ENCODE measurements at places on chromosomes 2 and 18.
A peak's percentile ranks its signal among the peaks of the same experiment; 100 is the strongest.

DNA sequence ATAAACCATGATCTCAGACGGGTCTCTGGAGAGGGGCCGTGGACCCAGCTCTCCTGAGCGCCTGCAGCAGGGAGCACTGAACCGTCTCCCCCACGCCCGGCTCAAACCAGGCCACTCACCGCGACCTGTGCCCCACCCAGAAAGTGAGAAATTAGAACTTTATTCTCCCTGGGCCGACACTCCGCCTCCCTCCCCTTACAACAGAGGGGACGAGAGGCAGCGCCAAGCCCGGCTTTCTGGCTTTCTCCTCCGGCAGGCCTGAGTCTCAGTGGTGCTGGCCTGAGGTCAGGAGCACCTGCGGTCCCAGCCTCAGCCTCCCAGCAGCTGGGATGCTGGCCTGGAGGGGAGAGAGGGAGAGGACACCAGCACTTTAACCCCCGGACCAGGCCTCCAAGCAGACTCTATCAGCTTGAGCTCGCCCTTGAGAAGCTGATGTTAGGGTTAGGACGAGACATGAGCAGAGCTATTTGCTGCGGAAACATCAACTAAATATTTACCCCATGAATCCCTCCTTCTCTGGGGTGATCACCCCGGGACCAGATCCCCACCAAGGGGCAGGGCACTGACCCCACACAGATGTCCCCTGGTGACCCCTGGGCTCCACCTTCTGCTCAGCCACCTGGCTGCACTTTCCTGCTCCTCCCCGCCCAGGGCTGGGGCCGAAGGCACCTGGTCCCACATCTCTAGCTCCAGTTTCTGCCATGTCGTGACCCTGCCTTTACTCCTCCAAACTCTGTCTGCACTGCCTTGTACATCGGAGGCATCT is 856.3 kb upstream of the SALL3 start:
- no peak for DNase-seq

- no peak for DNase-seq
Observed at GRCh38 chr2:146867477-146867986, 977.3 kb upstream of the ACVR2A start.

GRCh38 chr2:124426625-124427024 is 401.5 kb downstream of the CNTNAP5 start:
- DNase-seq: no peak

DNA sequence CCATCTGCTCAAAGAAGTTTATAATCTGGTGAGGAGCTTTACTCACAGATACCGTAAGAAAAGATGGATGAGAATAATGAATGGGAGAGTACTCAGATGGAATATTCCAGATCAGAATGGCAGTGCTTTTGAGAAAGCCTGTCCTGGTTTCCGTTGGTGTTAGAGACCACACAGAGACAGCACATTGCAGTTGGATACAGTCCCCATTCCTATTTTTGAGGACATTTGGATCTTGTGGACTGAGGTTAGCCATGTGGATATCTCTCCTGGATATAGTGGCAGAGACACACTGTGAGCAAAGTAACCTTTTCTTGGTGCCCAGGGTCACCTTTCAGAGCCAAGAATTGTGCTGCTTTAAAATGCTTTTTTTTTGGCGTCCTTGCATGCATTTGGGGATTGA is 63.7 kb downstream of the TANC1 start:
- no peak for DNase-seq

GRCh38 chr2:239181074-239181902 is 219.5 kb downstream of the HDAC4 start:
- no peak for DNase-seq

DNA sequence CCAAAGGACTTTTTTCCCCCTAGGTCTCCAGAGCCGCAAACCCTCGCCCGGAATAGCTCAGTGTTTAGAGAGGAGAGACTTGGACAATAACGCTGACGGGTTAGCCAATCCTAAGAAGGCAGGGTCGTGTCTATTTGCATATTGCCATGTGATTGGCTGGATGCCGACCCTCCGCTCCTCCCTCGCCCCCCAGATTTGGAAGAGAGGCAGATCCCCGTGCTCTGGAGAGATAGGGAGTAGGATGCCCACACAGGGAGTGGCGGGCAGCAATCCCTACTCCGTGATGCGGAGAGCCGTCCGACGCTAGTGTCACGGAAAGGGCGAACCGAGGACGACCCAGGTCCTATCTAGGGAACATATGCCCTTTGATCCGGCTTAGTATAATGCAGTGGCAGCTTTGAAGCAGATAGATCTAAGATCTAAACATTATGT is 1.4 kb downstream of the WNT6 start:
- DNase-seq: peak; percentile 33

GRCh38 chr2:59739166-59739565 is 814.3 kb downstream of the BCL11A start:
- no peak for DNase-seq

GRCh38 chr2:121329786-121330185 is 44.8 kb upstream of the TFCP2L1 start:
- no peak for DNase-seq

GRCh38 chr2:157895531-157895930 is 19.4 kb upstream of the ACVR1 start:
- DNase-seq: peak; percentile 48

- DNase-seq: peak; percentile 14
Observed at GRCh38 chr2:136248242-136248641, 130.3 kb upstream of the CXCR4 start.

DNA sequence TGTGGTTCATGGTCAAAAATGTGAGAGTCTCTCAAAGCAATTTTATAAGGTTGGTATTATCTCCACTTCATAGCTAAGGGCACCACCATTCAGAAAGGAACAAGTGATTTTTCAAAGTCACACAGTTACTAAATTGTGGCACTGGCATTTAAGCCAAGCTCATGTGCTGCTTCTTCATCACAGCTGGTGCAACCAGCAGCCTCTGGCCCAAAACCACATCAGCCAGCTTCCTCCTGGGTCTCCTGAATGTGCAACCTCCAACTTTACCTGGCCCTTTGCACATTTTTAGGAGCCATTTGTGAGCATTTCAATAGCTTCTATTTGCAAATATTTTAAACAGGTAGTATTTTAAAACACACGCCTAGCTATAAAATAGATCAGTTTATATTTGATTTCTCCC is 293.7 kb downstream of the BCL11A start:
- no peak for DNase-seq

DNA sequence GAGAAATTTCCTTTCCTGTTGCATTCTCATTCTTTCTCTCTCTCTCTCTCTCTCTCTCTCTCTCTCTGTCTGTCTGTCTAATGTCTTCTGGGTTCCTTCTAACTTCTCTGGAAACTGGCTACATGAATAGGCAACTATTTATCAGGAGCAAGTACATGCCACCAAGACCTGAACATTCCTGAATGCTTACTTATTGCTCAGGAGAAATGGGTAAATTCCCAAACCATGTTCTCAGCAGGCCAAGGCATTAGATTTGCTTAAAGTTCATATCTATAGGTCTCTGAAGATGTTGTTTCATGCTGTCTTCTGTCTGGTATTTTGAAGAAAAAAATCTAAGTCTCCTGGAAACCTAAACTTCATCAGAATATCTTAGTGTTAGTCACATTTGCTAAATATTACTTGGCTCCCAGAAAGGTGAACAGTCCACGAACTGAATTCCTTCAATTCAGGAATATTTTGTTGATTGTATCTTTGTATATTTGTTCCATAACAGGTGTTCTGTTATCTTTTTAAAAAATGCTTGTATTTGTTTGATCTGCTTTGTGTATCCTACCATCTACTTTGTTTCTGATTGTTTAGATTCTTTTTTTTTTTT is 77.2 kb upstream of the FIGN start:
- no peak for DNase-seq

GRCh38 chr2:11795590-11795989 is 49.2 kb downstream of the LPIN1 start:
- no peak for DNase-seq

GRCh38 chr2:224865016-224865415 is 148.9 kb upstream of the CCDC195 start:
- no peak for DNase-seq

GRCh38 chr2:126889496-126890135 is 9.1 kb upstream of the TEX51 start:
- DNase-seq: no peak

DNA sequence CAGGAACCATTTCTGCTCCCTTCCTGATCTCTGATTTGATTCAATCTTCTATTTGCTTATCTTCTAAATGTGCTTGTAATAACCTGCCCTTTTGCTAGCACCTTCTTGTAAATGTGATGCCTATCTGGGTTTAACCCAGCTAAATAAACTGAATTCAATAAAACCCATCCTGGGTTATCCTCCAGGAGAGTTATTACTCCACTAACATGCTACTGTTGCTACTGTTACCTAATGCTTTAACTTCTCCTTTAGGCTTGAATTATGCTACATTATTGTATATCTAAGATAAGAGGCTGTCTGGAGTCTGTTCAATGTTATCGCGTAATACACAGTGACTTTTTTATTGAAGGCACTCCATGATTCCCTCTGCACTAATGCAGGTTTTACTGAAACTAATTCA is 206.5 kb upstream of the CTAGE1 start:
- DNase-seq: no peak

DNA sequence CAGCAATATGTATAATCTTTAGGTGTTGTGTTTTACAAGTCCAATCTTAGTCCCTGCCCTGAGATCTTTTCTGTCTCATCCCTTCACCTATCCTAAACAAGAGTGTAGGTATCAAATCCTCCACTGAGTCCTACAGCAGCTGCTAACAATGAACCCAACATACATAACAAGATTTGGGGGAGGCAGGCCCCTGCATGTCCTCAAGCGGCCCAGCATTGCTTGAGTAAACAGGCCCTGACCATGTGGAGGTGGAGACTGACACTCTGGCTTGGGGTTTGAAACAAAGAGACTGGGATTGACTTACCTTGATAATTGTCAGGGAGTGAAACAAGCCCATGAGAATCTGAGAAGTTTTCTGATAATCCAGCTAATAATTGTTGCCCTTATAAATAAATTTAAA is 213.4 kb downstream of the STK39 start:
- no peak for DNase-seq

DNA sequence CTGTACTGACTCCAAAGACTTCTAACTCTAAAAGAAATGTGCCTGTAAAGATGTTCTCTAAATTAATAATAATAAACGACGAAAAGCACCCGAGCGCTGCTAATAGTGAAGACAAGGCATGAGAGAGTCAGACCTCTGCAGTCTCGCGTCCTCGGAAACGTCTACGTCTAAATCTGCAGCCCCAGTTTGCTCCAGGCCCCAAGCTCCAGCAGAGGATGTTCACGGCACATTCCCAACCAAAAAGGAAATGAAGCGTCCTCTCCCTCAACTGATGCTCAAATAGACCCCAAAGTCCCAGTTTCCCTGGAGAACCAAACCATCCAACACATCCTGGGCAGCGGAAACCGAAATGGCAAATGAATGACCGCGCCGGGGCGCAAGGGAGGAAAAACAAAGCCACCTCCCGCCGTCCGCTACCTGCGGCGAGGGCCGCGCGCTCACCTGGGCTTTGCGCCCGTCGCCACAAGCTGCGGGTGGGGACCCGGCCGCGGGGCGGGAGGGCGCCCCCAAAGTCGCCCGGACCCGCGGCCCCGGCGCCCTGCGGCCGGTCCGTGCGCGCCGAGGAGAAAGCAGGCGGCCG is 47.1 kb upstream of the CCDC150 start:
- peak; percentile 23 for DNase-seq

DNA sequence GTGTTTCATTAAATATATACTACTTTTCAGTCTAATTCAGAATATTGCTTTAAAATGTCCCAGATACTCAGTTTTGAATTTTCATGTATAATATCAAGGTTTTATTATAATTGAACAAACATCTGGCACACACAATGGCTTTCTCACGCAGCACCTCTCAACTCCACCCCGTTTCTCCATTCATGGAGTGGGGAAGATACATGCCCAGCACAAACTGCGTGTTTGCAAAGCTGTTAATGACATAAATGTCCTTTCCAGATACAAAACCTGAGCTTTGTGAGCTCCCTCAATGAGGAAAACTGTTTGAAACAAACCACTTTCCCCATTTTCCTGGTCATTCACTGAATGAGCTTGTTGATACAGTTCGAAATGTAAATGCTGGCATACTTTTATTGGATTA is 150.3 kb upstream of the RASGRP3 start:
- no peak for DNase-seq

DNA sequence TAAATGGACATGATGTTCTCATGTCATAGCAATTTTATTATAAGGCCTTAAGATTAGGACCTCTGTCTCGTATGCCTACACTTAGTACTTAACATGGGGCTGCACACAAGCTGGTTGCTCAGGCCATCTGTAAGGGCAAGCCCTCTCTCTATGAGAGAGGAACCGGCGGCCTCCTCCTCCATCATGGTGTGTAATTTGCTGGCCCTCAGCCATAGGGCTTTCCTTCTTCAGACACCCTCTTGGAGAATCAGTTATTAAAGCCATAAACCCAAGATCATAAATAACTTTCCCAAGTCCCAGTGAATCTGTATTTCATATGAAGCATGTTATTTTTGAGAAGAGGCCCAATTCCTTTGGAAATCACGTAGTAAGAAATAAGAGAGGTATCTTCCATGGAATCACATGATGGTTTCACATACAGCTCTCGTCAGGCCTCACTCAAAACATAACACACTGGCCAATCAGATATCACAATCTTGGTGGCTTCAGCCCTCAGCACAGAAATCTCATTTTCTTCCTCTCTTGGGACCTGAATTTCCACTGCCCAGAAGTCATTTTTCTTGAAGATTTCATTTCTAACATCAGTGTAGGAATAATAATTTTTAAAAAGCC is 92.6 kb downstream of the RDH14 start:
- no peak for DNase-seq

DNA sequence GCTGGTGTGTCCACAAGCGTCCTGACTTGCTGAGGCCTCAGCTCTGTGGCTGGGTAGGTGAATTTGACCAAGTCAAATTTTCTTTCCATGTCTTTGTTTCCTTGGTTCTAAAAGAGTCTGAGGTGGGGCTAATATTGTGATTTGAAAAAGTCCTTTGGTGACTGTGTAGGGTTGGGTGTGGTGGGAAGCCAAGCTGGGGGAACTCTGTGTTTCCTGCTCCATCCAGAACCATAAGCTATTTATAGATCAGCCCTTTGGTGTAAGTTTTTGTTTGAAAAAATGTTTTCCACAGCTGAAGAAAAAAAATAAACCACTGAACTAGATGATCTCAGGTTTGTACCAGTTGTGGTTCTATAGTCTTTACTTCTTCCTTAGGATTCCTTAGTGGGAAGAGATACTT is 462.7 kb downstream of the TGIF1 start:
- no peak for DNase-seq

- no peak for DNase-seq
Observed at GRCh38 chr2:3414133-3414860, 34.8 kb downstream of the TRAPPC12 start.

- DNase-seq: peak; percentile 20
Observed at GRCh38 chr18:55351241-55351691, 236.7 kb downstream of the TCF4 start.

DNA sequence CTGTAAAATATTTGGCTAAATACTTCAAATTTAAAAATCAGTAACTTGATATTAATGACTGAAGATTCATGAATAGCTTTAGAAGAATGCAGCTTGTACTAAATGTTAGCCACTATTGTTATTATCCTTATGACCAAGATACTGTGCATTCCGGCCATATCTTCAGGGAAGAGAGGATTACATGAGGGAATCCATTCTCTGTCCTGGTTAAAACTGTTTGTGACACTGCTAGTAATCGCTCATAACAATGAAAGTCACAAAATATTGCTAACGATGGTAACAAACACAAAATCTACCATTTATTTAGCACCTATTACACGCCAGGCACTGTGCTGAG is 217.7 kb downstream of the PRKCE start:
- peak; percentile 19 for DNase-seq
